ENCODE measurements at places on chromosomes 7 and 10.
A peak's percentile ranks its signal among the peaks of the same experiment; 100 is the strongest.

GRCh38 chr7:133550145-133550544 is 297.3 kb downstream of the EXOC4 start:
- DNase-seq: no peak

- DNase-seq: no peak
Measured at GRCh38 chr10:22629852-22630233, 84.5 kb downstream of the PIP4K2A start.

DNA sequence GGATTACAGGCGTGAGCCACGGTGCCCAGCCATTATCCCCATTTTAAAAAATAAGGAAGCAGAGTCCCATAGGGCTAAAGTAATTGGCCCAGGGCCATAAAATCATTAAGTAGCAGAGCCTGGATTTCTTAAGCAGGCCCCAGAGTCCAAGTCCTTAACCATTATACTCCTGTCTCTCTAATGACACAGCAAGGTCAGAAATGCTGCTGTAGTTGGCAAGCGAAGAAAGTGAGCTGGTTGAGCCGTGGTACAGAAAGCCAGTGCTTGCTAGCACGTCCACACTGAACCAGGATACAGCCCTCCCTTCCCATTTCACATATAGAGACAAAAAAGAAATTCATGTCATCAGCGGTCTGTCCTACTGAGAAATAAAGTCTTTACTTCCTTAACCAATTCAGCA is 562.7 kb downstream of the GALNT17 start:
- no peak for DNase-seq

DNA sequence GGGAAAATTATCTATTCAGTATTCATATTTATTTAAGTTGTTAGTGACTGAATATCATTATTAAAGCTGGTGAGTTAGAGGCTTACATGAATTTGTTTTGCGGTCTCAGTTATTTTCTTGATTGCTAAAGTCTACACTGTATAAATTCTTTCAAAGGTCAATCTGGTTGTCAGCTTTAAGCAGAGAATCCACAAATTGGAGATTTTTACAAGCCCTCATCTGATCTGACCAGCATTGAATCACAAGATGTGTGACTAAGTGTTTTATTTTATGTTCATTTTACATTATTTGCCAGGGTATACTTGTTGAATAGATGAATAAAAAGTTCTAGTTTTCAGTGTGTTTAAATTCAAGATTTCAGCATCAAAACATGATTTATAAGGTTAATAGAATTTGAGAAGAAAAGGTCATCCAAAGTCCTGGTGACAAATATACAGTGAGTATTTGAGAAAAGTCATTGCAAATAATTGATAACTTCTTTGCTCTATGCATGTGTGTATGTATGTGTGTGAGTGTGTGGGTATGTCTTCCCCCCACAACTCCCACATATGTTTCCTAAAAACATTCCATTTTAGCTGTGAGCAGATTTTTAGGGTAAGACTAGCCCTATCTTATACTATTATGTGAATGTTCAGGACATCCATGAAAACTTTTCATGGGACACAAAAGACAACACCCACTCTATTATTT is 4.4 kb downstream of the SEMA3A start:
- no peak for DNase-seq

GRCh38 chr10:79255007-79255507 is 92.2 kb upstream of the PPIF start:
- DNase-seq: no peak

DNA sequence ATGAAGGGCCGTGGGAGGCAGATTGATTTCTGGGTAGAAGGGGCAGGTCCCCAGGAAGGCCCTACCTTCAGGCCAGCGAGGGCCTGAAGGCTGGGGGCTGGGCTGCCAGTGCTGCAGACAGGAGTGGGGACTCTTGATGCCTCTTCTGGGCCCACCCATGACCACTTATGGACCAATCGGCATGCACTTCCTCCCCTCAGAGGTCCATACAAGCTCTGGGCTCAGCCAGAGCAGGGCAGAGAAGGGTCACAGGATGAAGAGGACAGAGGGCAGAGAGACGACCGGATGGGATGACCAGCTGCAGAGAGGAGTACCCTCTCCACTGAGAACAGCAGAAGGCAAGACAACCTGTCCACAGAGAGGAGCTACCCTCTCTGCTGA is 120.1 kb downstream of the DYNC2I1 start:
- no peak for DNase-seq

DNA sequence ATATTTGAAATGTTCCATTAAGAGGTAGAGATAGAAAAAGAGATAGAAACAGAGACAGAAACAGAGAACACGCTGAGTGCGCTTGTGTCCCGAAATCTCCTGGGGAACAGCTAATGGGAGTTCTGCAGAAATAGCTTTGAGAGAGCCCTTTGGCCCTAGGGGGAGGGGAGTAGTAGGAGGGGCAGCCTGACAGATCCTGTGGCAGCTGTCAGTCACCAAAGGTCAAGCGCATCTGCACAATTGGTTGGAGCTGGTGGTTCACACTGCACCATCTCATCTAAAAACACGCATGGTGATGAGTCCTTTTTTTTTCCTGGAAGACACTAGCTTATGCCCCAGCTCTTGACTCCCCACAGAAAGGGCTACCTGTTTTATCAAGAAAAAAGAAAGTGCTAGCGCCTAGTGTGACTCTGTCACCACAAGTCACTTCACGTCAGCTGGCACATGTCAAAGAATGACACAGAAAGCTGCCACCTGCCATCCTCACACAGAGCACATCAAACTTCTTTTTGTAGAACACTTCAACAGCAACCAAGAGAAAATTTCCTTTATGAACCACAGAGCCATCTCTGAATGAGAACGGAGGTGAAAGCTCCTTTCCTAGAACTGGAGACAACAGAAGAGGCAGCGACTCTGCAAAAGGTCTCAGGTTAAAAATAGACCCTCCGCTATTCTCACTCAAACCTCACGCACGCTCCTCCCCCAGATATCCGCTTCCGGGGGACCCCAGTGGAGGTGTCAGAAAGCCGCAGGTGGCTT is 125.7 kb downstream of the GFRA1 start:
- DNase-seq: no peak

GRCh38 chr10:109103278-109103677 is 820.0 kb downstream of the XPNPEP1 start:
- DNase-seq: no peak

DNA sequence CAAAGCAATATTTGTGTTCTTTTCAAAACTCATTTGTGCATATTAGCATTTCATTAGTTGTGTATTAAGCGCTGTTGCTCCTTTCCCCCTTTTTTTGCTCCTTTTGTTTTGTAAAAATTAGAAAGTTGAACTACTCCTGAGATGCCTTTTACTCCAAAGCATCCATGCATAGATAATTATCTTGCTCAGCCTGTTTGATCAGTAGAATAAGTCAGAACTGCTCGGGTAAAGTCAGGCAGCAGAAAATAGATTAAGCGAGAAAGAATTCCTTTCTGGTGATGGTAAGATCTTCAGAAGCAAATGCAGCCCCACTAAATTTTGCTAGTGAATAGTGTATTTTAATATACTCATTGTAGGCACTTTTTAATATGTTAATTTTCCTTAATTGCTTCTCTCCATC is 227.1 kb downstream of the TEX36 start:
- DNase-seq: no peak

DNA sequence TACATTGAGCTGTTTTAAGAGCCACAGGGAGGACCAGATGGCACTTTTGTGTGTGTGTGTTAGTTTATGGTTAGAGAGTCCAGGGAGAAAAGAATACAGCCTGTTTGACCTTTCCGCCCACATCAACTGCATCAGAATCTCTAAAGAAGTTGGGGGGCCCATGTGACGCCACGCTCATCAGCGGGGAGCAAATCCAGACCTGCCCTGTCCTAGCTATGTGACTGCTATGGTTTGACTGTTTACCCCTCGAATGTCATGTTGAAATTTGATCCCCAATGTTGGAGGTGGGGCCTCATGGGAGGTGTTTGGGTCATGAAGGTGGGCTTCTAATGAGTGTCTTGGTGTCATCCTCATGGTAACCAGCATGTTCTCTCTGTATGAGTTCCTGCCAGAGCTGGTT is 128.0 kb downstream of the ADRA2A start:
- no peak for DNase-seq

DNA sequence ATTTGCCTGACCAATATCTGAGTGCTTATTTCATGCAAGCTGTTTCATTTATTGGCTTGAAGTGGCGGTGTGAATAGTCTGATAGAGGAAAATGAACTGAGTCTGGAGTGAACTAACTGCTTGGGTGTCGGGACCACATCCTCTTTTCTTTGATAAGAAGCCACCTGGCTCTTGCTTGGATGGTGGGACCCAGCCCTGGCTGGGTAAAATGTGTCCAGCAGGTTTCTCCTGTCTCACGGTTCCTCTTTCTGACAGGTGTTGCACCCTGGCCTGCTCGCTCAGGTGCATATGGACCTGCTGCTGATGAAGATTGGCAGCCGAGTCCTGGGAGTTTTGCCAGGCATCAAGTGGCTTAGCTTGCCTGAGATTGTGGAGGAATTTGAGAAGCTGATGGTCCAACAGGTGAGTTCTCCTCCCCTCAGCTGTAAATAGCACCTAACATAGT is 1.6 kb downstream of the ADCK2 start:
- no peak for DNase-seq

DNA sequence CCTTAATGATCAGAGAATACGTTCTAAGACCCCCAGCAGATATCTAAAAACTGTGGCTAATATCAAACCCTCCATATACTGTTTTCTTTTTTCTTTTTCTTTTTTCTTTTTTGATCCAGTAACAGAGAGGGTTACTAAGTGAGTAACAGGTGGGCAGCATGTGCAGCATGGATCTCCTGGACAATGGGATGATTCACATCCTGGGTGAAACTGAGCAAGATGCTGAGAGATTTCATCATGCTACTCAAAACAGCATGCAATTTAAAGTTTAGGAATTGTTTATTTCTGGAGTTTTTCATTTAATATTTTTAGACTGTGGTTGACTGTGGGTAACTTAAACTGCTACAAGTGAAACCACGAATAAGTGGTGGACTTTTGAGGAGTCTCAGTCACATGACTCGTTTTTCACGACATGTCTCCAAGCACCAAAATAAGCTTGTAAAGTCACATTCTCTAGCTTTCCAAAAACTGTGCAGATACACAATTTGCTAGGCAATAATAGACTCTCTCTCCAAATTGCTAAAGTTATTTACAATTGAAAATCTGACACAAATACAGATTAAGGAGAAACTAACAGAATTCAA is 716.2 kb downstream of the NXPH1 start:
- DNase-seq: no peak

DNA sequence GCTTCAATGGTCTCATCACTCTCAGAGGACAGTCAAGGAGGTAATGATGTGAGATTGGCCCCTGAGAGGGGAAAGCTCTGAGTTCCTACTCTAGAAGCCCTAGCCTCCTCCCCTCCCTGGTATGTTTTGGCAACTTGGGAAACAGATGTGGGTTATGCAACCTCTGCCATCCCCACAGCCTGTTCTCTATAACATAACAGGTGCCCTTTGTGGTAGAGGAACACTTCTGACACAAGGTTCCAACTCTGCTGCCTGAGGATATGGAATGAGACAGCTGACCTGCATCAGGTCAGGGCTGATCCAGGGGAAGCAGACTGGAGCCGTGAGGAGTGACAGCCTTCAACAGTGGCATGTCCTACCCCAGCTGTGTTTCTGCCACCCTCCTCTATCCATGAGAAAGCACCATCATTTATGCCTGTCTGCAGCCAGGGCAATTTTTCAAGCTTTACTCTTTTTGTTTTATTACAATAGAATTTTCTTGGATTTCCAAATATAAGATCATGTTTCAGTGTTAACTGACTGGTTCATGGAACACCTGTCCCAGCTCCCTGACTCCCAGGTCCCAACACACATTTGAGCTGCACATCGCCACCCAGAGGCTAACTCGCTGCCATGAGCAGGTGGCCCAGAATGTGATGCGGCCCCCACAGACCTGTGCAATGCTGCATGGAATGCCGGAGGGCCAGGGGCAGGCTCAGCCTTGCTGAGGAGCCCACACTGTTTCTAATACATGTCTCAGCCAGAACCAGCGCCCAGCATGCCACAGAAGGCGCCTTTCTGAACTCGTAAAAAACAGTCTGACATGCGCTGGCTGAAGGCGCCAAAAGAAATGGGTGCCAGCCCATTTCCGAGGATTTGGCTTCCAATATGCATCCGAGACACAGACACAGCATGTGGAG is 124.8 kb upstream of the CHST15 start:
- no peak for DNase-seq

DNA sequence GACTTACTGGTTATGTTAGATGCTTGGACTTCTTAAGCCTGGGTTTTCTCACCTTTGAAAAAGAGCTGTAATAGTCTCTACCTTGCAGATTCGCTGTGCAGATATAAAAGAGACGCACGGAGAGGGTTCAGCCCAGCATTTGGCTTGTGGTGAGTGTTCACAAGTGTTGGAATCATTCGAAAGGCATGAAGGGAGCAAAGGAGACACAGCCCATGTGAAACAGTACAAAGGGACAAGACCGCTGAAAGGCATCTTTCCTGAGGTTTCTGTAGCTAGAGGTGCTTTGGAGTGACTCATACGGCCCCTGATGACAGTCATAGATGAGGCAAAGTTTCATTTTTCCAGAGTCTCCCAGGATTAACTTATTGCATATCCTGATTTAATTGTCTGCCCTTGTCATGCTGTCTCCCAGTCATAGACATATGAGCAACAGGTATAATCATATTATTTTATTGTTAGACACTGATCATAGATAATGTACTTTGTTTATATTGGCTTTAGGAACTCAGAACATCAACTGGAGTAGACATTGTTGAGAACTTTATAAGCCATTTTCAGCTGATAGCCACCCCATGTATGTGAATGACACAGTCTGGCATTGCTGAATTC is 171.1 kb downstream of the ADRA2A start:
- no peak for DNase-seq

DNA sequence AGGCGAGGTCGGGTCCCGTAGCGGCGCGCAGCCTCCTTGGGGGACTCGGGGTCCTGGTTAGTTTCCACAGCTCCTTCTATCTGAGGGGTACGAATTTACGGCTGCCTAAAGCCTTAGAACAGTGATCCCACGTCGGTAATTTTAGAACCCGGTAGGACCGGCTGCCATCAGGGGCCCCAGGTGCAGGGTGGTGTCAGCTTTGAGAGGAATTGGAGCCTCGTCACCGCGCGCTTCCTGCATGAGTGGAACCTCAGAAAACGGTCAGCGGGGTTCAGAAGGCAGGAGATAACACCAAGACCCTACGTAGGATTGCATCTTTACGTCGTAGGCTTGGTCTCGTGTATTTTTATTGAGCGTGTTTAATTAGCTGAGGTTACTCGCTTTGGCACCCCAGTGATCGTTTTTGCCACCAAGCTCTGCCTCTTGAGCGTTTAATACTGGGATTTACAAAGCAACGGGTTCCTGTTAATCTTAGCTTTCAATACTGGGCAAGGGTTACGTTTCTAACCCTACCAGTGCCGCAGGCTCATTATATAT is 443 bp downstream of the RNF32 start:
- DNase-seq: peak; percentile 48

All from activated effector memory CD4-positive, alpha-beta T cell treated with Interleukin-2 at 50 U/mL for 16 hours (primary cell).